ENCODE measurements at places on chromosomes 3 and 15.

DNA sequence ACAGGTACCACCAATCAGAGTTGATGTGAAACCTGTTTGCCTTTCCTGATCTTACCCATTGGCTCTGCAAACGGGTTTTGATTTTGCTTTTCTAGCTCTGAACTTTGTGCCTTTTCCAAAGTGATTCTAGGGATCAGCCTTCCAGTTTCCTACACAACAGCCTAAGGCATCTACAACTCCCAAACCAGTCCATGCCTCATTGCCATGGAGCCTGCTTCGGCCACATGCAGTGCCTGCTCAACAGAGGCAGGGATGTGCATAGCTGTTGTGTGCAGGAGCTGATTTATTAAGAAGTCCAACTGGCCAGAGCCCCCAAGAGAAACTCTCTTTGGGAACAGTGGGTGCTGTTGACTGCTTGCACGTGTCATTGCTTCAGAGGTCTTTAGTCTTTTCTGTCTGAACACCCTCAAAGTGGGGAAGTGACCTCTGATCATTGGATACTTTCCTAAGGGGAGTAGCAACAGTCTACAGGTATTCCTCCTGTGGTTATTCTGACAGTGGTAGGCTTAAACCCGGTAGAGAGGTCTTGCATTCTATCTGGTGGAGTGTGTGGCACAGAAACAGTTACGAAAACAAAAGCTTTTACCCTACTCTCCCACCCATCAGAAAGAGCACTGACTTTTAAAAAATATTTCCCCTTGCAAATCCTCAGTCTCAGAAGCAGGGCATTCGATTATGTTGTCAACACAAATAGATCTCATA, 36.6 kb upstream of the THSD4 start:
- no peak for DNase-seq

DNA sequence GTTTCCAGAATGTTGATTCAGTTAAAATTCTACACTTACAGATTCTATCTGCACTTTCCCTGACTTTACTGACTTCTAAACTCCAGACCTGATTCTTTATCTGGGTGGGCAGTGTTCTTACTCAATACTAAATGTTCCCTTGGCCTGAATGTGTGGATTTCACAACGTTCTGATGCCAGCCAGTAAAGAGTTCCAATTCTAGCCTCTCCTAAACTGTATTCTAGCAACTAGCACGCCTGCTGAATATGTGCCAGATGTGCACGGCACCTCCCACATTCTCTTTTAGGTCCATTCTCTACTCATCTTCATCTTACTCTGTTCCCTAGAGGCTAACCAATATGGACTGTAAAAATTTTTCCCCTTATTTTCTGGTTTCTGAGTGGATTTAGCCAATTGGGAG, 479.5 kb upstream of the AGTR1 start:
- no peak for DNase-seq

DNA sequence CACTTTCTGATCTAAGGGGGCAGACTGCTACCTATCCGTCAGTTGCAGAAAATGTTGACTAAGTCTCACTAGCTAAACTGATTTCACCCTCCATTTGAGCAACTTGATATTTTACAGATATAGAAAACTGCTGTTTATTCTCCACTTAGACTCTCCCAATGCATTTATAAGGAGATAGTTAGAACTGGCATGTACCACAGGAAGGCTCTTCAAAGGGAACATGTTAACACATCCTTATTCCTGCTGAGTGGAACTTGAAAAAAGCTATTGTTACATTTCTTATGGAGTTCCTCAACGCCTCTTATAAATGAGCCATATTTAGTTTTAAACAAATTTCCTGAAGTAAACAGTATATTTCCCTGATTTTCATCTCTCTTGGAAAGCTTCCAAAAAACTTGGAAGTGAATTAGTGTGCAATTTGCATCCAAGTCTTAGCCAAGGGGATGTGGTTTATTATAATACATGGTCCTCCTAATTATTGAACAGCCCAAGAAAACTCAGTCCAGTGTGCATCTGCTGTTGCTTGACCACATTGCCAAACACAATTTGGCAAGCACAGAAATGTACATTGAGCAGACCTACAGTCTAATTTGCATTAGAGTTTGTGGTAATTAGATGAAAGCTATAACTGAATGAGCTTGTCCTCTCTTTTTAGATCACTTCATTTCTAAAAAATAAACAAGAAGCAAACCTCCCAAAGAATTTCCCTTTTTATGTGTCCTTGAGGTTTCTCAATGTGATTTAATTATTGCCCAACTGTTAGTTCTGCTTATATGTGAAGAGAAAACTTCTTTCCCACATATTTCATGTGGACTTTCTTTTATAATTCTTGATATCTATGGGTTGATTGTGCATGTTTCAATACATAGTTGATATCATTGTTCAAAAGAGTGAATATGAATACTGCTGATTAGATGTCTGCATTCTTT, 72.6 kb upstream of the DPH6 start:
- no peak for DNase-seq

GRCh38 chr15:99121207-99121606, 16.3 kb downstream of the SYNM start:
- no peak for DNase-seq

- DNase-seq: no peak
Observed at GRCh38 chr3:10600296-10600714, 94.9 kb upstream of the ATP2B2 start.

- no peak for DNase-seq
Observed at GRCh38 chr3:30282154-30282696, 324.2 kb upstream of the TGFBR2 start.

DNA sequence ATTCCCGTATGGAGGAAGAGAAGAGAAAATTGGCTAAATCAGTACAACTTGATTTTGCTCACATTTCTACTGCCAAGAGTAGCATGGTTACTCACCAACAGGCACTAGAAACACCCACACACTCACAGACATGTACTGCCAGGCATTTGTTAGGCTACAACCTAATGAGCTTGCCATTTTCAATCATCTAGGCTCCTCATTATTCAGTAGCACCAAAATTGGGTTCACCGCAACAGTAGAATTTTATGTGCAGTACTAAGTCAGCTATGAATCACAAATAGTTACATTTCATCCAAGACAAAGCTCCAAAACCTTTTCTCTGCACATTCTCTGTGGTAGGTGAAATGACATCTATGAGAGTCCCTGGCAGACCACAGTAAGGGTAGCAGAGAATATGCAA, 15.0 kb upstream of the THUMPD3 start:
- no peak for DNase-seq

DNA sequence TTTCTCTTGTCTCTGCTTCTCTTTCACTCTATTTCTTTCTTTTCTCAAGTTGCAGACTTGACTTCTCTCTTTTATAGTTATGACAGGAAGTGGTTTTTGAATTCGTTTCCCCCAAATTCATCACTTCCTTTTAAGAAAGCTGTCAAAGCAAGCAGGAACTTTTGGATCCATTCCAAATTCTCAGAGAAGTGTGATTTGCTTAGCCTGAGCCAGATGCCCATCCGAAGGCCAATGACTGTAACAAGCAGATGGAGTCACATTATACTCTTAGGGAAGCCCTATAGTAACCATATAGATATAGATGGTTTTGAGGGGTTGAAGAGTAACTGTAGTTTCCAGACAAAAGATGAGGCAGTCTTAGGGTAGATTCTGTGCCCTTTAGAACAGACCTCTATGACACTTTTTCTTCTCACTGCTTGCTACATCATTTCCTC, 592.0 kb upstream of the KCNMB2 start:
- no peak for DNase-seq

DNA sequence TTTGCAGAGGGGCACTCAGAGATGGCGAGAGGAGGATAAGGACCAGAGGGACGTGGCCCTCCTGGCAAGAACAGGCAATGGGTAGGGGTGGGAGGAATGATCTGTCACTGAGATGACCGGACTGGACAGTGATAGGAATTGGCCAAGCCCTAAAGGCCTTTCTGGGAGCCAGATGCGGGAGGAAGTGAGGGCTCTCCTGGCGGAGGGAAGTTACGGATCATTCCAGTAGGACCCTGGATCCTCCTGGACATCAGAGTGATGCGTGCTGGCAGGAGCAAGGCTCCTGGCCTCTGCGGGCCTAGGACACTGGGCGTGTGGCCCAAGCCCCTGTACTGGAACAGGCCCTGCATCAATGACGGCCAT, 23.4 kb downstream of the KIF7 start:
- no peak for DNase-seq

DNA sequence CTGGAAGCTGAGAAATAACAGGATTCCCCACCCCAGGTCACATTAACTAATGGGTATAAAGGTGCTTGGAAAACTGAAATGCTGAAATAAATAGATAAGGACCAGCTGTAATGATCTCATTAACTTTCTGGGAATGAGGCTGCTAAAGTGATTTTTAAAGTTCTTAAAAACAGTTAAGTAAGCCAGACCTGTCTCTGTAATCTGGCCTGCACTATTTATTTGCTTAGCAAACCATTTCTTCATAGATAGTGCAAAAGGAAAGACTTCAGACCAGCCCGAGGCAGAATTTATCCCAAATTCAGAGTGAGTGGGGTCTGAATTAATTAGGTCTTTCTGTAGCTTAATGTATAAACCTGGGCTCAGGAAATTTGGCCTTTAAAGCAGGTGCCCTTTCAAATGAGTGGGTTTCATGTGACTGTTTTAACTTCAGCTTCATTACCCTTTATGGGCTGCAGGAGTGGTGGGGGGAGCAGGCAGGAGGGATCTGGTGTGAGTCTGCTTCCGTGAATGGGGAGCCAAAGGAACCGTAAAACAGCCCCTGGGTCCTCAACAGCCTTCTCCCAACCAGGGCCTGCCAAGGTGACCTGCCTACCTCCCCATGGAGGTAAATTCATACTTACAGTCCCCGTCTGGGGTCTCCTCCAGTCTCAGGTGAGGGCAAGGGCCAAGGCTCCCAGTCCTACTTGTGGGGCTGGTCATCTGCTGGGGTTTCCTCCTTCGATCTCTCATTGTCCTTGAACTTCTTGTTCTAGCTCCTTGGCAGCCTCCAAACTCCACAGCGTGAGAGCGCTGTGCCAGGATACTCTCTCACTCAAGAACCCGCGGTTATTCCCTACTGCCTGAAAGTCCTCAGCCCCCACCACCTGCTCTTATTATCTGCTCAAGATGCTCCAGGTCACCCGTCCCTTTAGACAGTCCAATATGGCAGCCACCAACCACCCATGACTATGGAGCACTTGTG, 31.2 kb downstream of the MAGEF1 start:
- DNase-seq: no peak

DNA sequence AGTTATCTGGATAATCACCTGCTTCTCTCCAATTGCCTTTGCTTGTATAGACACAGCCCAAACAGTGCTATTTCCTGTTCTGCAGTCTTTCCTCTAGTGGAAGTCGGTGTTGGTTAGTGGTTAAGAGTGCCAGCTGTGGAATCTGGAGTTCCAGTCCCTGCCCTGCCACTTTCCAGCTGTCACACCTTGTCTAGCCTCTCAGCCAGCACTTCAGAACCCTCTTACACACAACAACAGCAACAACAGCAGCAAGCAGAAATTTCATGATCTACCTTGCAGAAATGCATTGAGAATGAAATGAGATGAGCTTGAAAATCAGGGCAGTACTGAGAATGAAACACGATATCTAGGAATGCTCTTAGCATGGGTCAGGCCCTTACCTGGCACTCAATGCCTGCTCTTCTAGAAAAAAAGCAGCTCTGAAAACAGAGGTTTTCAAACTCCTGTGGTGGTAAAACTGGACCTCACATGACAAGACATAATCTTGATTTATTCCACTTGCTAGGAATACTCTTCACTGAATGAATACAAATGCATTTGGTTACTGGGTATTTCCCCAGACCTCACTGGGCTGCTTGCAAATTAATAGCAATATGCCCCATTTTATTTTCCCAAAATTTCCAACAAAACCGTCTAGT, 3.3 kb upstream of the WNT5A start:
- no peak for DNase-seq

GRCh38 chr3:16910207-16910606, 25.5 kb downstream of the PLCL2 start:
- no peak for DNase-seq

DNA sequence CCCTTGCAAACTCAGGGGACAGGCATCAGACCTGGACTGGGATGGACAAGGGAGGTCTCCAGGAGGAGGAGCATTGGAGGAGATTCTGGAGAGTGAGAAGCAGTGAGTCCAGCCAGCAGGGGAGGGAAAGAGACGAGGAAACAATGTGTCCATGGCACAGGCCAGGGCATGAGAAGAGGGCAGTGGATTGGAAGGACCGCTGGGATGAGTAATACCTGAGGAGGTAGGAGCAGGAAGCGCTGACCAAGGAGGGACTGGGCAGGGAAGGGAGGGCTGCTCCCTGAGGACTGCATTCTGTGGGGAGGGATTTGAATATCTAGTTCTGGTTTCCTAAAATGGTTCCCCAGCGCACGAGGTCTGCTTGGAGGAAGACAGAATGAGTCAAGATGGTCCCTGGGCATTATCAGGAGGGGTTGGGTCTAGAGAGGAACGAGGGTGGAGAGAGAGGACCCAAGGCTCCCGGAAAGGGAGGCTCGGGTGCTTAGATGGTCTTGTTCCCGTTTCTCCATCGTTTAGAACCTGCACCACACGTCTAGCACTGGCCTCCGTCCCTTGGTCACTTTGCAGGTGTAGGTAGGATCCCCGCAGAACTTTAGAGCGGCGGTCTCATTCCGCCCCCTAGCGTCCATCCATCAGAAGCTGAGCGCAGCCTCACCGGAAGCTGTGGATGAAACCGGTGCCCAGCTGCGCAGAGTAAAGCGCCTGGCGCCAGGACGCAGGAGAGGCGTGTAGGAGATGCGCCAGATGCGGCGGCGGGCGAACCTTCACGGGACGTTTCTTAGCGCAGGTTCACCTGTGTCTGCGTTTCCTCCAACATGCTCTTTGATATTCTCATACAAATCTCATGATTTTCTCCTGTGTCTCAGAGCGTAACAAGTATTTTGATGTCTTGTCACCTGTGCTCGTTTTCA, 190.7 kb upstream of the NDN start:
- DNase-seq: no peak

GRCh38 chr3:139764936-139765335, 87.2 kb upstream of the NMNAT3 start:
- no peak for DNase-seq

DNA sequence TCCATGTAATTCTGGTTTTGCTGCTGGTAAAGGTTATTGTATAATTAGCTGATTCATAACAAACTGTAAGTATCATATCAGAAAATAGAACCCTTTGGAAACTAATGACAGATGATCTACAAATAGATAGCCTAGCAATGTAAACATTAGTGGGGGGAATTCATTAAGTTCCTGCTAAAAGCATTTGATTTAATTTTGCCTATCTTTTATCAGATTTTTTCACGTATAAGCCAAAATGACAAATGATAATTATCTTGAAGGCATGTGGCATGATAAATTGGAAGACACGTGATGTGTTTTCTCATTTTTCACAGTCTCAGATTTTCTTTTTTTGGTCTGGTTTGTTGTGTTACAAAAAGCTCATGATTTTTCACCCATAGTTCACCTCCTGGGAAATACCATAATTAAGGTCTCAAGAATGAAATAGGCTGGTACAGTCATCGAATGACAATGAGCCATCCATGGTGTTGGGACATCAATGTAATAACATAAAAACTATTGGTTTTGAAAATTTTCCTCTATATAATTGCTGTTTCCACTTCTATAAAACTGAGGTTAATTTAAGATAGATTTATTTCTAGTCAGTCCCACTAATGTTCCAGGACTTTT, 325.9 kb upstream of the TBL1XR1 start:
- no peak for DNase-seq

GRCh38 chr3:134087060-134087974, 57.6 kb upstream of the SLCO2A1 start:
- DNase-seq: no peak

- DNase-seq: no peak
Observed at GRCh38 chr3:69408542-69408941, 22.7 kb upstream of the FRMD4B start.
